ENCODE measurements at places on chromosomes 6 and 20.

DNA sequence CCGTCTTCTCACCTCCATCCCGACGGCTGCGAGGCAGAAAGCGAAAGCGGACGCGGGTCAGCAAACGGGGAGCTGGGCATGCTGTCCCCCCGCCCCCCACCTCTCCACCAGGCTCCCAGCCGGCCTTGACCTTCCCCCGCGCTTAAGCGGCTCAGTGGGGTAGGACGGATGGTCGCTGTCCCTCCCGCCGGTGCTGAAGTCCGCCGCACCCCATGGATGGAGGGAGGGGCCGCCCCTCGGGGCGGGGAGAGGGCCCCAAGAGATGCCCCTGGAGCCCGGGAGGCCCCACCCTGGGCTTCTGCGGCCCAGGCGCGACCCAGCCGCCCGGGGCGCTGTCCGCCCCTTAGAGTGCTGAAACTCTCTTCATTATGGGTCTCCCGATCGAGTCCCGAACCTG lies at the start of gene KCNB1:
Gene KCNB1, minus strand, starts transcription at position 48 of the 397 bp plus-strand sequence. CDS start 188 bp downstream, outside the sequence.
- peak; percentile 10 for DNase-seq

DNA sequence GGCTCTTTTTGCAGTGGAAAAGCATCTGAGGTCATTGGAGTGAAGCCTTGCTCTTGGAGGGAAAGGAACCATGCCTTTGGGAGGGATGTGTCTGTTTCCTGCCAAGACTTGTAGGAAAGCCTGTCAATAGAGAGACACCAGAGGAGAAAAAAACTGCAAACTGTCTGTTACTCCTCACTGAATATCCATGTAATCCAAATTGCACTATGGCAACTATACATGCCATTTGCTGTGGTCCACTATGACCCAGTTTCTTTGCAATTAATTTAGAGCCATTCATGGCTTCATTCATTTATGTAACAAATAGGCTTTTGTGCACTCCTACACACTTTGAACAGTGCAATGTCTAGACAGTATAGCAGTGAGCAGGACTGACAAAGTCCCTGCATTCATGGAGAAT lies 296.5 kb downstream of the SLC35F1 start:
- no peak for DNase-seq

GRCh38 chr6:168703990-168704389 lies 263.0 kb downstream of the SMOC2 start:
- no peak for DNase-seq

- no peak for DNase-seq
Observed at GRCh38 chr6:151070631-151071051, 169.1 kb upstream of the AKAP12 start.

- no peak for DNase-seq
Observed at GRCh38 chr6:14216946-14217684, 99.5 kb downstream of the CD83 start.

- no peak for DNase-seq
Observed at GRCh38 chr6:159963111-159963510, 5.8 kb upstream of the IGF2R start.

GRCh38 chr6:106974999-106975737 lies 639 bp upstream of the CD24 start:
- no peak for DNase-seq

- no peak for DNase-seq
Observed at GRCh38 chr6:68726992-68727391, 91.9 kb downstream of the ADGRB3 start.

GRCh38 chr20:46130534-46130933 lies 12.4 kb downstream of the CD40 start:
- no peak for DNase-seq

DNA sequence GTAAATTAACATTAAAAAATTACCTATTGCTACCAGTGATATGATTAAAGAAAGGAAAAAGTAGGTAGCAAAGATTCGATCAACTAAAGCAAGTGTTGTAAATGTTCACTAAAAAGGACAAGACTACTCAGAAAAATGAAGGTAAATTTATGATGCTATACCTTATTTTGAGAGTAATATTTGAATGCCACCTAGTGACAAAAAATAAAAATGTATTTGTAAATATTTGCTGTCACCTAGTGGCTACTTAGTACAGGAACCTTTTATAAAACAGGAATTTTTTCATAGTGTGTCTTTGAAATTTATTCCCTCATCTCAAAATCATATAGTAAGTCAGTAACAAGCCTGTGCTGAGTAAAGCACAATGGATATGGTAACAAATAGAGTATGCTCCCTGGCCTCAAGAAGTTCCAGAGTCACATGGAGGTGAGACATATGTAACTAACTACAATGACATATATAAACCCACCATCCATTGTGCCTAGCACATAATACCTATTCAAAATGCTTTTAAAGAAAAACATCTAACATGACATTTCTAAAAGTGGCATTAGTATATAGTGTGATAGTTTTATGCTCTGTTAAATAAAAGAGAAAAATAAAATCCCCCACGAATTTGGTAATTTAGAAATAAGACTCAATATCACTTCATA lies 193.1 kb upstream of the SIM1 start:
- no peak for DNase-seq

DNA sequence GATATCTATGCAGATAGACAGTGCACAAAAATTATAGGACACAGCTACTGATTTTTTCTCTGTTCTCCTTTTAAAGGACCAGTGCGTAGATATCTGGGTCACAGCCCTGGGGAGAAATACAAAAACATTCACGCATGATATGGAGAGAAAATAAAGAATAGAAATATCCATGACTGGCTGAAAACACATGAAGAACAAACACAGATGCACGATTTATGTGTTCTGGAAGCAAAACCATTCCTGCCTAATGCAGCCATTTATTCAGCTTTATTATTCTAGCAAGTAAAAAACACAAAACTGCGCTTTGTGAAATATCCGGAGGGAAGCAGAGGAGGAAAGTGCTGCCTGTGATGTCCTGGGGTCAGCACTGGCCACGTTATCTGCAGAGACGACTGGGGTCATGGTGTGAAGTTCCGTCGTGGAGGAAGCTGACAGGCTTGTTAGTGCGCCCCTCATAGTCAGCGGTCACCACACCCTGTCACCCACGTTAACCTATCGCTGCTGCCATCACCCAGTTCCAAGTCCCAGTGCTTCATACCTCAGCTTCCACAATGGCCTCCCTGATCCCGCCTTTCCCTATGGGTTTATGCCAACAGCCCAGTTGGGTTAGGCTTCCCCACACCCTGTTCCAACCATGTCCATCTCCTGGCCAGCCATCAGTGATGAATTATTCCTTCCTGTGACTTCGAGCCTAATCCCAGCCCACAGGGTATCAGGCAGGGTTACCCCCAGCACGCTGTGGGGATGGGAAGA lies 86.6 kb upstream of the RPS6KA2 start:
- DNase-seq = no peak

GRCh38 chr20:57536120-57536708 lies 11.3 kb upstream of the CTCFL start:
- no peak for DNase-seq

- no peak for DNase-seq
Observed at GRCh38 chr6:12009180-12009685, 2.9 kb upstream of the HIVEP1 start.

Data from stimulated activated CD4-positive, alpha-beta T cell treated with anti-CD3 and anti-CD28 coated beads, TNF-alpha, amount 100 ng/mL, for 1 hour (primary cell).